ENCODE measurements at places on chromosomes 4 and X. TPM values are rescaled to one million over a fixed set of nuclear protein-coding genes. Genes with fewer than 3 reads are reported as not detected.

GRCh38 chr4:4766564-4766963 lies 92.9 kb upstream of the MSX1 start:
- DNase-seq, result no peak

- no peak for DNase-seq
Measured at GRCh38 chr4:53039741-53040458, 177.8 kb downstream of the RASL11B start.

DNA sequence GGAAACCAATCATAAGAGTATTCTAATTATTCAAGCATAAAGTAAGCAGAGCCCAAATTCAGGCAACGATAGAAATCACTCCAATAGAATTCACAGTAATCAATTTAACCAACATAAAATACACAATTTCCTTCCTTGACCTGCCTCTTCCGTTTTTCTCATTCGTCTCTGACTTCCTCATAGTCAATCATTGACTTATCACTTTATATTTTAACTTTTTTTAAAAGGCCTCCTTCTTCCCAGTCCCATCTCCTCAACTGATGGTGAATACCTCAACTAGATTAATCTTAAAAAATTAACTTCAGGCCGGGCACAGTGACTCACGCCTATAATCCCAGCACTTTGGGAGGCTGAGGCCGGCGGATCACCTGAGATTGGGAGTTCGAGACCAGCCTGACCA lies 13.3 kb downstream of the CNOT6L start:
- no peak for DNase-seq

The HERC6 gene
- 10.9 TPM for total RNA-seq

DNA sequence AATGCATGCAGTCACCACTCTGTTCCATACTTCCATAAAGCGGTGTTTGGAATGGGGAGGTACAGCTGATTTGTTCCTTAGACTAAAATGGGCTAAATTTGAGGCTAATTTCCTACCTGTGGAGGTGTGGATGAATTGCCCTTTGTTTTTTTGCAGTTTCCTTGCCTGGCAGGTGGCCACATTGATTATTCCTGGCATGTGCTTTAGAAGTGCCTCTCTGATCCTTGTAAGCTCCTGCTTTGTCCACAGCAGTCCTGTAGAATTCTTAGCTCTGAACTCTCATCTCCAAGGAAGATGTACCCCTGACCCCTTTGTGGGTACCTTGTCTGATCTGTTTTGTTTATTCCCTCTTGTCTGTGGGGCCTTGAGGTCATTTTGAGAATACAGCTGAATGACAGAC lies 136.8 kb downstream of the ADGRL3 start:
- no peak for DNase-seq

DNA sequence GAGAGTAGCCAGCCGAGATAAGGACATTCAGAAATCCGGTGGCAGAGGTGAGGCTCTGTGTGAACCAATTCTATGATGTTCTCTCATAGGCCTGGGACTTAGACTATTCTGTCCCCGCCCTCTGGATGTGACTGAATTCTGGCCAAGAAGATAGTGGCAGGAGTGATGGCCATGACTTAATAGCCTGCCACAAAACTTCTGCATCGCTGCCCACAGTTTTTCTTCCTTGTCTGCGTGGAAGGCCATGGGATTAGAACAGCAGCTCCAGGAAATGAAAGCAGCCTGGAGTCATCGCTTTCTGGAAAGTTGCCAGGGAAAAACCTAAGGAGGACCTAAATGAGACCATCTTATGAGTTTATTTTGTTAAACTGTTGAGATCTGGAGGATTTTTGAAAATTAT lies 134.7 kb downstream of the F11 start:
- no peak for DNase-seq

GRCh38 chr4:77959566-77960338 lies 97.1 kb downstream of the MRPL1 start:
- DNase-seq, result peak; percentile 57

DNA sequence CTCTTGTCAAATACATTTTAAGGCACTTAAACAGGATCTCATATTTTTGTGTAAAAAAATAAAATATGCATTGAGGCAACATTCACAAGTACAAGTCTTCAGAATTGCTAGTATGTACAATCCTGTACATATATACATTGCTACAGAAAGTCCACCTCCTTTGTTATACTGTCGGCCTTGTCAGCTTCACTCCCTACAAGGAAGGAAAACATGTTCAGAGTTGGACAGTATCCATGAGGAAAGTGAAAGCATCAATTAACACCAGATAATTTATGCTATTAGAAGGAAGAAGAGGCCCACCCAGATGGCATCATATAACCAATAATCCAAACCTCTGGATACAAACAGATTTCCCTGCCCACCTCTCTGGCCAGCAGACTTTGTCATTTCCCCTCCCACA lies 42.0 kb downstream of the REELD1 start:
- no peak for DNase-seq

The MAB21L2 gene
- total RNA-seq, result not detected

The F11 gene
- not detected for total RNA-seq

DNA sequence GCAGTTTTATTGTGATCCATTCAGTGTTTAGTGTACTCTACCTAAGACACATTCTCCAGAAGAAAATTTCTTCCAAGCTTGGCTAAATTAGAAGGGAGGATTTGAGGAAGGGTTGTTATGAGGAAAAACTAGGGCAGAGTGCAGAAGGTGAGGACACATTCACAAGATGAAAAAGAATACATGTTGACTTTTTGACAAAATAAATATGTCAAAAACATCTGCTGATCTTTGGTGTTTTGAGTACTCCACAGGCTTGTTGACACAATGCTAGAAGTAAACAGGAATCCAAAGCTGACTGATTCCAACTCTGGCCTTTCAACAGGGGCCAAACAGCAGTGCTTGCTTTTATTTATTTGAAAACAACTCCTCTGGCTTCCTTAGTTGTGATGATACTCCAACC lies 125.8 kb upstream of the SLC7A11 start:
- DNase-seq, result no peak

GRCh38 chr4:143251779-143252178 lies 67.1 kb downstream of the USP38 start:
- DNase-seq, result no peak

DNA sequence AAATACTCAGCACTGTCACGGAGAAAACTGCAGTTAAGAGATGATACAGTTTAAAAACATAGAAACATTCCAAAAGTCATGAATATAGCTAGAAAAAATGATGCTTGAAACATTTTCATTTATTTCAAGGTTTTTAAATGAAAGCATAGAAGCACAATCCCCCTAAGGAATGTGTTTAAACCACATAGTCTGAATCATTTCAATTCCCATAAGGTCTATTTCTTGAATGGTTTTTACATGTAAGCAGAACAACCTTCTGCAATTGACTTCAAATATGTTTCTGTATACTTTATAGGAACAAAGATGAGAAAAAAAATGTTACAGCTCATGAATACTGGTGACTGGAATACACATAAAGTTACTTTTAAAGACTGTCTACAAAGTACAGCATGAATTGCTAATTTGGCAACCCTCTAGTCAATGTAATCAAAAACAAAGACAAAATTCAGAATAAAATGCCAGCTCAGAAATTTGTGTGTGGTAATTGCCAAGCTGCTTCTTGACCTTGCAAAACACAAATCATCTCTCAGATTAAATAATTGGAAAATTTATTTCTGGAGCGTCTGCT lies 886.4 kb upstream of the ADGRL3 start:
- no peak for DNase-seq

The FMR1NB gene
- total RNA-seq, result not detected

DNA sequence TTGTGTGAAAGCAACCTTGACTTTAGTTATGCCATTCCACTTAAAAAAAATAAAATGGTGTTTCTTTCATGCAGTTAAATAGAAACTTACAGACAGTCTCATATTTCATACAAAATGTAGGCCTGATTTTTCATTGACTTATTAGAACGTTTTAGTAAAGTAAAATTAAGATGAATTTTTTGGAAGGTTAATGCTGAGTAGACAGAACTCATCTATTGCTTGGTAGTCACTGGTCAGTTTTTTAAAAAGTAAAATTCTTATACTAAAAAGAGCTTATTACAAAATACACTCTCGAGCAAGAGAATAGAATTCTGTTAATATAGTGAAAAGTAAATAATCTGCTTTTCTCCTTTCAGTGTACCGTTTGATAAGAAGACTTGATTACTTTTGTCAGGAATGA lies 21.4 kb upstream of the MOB1B start:
- no peak for DNase-seq

DNA sequence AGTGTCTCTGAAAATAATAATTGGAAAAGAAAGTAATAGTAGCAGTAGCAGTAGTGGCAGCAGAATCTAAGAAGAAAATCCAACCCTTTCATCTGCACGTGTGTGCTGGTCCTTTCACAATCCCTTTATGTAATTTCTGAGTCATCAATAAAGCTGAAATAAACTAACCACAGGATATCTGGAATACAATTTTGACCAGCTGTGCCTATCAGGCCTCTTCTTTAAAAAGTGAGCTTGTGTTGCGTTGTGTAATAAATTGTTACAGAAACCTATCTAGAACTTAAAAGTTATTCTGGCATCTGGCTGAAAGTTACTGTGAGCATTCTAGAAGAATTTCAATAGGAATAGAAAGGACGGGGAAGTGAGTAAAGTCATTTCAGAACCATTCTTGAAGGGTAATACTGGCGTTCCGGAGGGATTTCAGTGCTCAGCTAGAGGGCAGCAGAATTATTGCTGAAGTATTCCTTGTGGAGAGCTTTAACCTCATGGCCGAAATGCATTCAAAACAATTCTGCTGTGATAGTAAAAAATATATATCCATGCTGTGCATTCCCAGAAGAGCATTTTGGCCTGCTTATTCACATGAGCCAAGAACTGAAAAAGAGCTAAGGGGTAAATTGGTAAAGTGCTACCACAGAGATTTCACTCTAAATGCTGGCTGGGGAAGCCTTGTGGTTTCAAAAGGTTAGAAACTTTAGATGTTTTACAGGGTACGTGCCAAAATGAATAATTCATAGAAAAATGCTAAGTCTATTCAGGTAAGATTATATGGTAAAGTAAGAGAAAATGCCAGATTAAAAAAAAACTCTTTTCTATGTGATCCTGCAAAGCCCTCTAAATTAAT lies 260.6 kb downstream of the NKX6-1 start:
- DNase-seq, result no peak

The BLOC1S4 gene
- 25.3 TPM for total RNA-seq

The SPOCK3 gene
- total RNA-seq, result not detected

The NDNF gene
- not detected for total RNA-seq

The F9 gene
- not detected for total RNA-seq

The P2RY8 gene
- 142 TPM for total RNA-seq

DNA sequence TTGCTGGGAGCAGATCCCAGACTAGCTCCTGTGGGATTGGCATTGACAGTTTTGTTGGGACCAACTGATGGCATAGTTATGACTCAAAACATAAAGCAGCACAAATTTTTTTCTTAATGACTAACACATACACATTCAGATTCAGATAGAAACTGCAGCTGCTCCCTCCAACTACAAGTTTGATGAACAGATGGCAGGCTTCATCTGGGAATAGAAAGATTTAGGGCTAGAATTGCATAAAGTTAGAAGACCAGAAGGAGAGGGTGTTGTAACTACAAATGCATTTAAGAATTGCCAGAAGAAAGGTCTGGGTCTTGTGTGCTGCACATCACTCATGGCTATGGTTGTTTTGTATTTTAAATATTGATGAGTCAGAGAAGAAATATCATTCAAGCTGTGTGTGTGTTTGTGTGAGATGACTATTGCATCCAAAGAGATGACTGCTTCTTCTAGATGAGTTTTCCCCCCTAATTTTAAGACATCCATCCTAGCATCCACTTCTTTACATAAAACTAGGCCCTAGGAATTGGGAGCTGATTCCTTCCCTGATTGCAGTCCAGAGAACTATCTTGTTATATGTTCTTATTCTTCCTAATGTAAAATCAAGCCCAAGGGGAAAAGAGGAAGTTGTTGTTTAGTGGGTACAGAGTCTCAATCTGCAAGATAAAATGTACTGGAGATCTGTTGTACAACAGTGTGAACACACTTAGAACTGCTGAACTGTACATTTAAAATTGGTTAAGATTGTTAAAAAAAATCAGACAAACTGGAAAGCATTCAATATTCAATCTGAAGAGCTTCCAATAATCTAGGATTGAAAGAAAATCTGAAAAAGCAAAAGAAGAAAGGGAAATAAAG lies 175.1 kb downstream of the PARM1 start:
- no peak for DNase-seq

DNA sequence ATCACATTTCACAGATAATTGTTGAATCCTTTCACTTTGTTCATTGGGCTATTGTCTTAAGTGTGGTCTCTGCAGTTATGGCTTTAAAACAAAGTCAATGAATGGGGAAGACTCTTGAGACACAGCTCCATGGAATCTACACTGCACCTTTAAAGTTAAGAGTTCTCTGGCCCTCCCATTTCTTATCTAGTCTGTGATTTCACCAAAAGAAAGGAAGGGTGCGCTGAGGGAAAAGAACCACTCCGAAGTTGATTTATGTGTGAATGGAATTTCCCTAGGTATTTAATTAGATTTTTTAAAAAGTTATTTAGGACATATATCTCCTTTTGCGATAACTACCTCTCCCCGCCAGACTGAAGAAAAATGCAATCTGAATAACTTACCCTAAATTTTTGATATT lies 2.5 kb downstream of the SEPTIN11 start:
- no peak for DNase-seq

The PDHA2 gene
- not detected for total RNA-seq

DNA sequence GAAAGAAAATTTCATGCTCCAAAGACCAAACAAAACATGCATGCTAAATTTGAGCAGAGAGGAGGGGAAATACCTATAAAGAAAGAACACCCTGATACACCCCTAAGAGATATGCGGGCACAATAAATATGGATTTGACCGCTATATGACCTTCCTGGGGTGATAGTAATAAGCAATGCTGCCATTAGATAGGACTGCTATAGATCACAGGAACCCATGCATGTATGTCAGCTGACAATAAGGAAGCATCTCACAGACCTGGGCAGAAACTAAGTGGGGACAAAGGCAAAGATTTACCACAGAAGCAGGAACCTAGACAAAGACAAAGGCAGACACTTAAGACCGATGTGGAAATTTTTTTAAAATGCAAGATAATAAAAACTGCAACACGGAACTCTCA lies 21.3 kb downstream of the ZNF721 start:
- DNase-seq, result peak; percentile 20

The NEXMIF gene
- 2.3 TPM for total RNA-seq

The TENM3 gene
- not detected for total RNA-seq

The RIBC1 gene
- total RNA-seq, result 1.7 TPM

The SERPINA7 gene
- total RNA-seq, result not detected

DNA sequence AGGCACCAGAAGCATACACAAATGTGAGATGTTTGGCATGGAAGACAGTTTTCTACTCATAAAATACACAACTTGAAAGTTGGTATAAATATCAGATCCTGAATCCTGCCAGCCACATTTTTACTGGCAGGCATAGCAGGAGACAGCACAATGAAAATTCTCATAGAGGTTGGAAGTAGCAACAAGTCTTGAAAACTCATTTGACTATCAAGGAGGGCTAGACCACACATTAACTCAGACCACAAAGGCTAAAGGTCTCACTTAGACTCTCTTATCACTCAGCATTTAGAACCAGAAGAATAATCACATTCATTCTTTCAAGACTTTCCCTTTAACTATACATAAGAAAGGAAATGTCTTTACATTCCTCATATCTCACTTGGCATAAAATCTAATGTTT lies 56.5 kb downstream of the SORBS2 start:
- DNase-seq, result no peak

All from B cell (primary cell).